ENCODE measurements at places on chromosomes 2 and 18. TPM values are rescaled to one million over a fixed set of nuclear protein-coding genes. Genes with fewer than 3 reads are reported as not detected.

GRCh38 chr2:15354596-15355366, 206.4 kb downstream of the NBAS start:
- DNase-seq = no peak

DNA sequence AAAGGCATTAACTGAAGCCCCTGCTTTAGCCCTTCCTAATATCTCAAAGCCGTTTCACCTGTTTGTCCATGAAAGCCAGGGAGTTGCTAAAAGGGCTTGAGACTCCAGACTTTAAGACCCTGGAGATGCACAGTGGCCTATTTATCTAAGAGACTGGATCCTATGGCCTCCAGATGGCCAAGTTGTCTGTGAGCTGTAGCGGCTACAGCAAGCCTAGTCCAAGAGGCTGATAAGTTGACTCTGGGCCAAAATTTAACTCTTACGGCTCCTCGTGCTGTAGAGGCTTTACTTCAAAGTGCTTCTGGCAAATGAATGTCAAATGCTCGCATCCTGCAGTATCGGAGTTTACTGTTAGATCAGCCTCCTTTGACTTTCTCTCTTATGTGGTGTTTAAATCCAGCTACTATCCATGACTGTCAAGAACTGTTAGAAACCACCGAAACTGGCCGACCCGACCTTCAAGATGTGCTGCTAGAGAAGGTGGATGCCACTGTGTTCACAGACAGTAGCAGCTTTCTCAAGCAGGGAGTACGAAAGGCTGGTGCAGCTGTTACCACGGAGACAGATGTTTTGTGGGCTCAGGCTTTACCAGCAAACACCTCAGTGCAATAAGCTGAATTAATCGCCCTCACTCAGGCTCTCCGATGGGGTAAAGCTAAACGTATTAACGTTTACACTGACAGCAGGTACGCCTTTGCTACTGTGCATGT, 336.7 kb upstream of the CNTNAP5 start:
- no peak for DNase-seq

COL6A3 gene
- 15.5 TPM for total RNA-seq

- DNase-seq = no peak
These were observed 48.5 kb downstream of the NAT8 start for GRCh38 chr2:73593680-73594079.

- no peak for DNase-seq
These were observed 4.2 kb downstream of the FOXI3 start for GRCh38 chr2:88448248-88448647.

GRCh38 chr2:201546576-201546975, 95.0 kb downstream of the STRADB start:
- DNase-seq = no peak

DNA sequence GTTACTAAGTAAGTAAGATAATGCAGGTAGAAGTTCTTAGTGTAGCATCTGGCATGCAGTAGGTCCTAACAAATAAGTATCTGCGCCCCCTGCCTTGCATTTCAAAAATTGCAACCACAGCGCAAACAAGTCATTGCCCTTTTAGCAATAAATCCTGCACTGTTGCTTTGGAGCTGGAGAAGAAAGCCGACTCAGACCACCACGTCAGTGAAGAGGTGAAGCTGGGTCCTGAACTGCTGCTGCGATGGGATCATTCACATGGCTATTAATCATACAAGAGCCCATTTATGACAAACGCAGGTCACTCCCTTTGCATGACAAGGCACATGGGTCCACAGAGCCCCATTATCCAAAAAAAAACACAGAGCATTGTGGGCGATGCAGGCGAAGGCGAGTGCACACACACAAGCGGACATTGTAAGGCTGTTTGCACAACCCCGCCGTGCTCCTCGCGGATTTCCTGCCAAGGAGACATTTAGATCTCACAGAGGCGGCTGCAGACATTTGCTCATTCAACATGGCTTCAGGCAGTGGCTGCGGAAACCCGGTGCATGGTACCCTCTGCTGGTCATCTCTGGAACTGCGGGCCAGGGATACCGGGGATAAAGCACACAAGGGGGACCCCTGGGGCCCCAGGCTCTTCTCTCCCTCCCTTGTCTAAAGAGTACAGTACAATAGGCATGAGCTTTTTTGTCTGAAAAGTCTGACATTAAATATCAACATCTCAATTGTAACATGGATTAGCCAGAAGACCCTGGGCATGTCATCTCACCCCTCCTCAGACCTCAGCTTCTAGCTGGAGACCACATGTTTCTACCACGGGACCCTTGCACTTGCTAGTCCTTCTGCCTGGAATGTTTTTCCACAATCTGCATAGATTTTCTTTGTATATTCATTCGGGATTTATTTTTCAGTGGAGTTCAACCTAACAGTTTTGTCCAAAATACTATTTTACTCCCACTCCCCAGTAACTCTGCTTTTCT, 56.7 kb downstream of the CYRIA start:
- peak; percentile 80 for DNase-seq

FBXO15 gene
- 0.83 TPM for total RNA-seq

GRCh38 chr18:63135101-63135500, 184.5 kb downstream of the BCL2 start:
- no peak for DNase-seq

ARHGEF4 gene
- 0.05 TPM for total RNA-seq

DNA sequence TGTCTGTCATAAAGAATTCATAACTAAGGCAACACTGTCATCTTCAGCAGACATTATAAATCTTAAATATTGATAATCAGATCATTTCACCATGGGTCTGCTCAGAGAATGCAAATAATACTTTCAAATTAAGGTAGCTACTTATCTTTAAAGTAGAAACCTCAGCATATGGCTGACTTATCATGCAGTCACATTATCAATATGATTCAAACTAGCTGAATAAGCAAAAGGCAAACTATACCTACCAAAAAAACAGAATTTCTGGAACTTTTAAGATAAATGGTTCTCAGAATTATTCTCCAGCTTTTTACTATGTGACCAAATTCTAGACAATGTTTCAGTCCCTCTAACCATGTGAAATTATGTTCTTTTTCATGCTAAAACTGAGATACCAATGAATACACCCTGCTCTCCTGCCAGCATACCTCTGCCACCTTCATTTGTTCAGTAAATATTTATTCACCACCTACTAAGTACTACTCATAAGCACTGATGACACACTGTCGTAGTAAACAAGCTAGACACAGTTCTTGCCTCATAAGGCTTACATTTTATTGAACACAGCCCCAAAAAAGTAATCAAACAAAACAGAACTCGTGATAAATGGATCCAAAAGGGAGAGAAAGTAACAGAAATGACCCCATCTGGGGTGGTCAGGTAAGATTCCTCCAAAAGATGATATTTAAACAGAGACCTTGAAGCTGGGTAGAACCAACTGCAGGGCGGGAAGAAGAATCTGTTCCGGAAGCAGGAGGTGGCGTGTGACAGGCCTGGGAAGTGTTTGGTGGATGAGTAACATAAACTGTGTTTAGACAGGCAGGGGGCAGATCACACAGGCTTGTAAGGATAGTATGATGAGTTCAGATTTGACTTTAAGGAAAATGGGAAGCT, 17.7 kb downstream of the SPIRE1 start:
- no peak for DNase-seq

All from activated T-helper 1 cell treated with anti-CD3 and anti-CD28 coated beads, Interleukin-12 subunit alpha, Interleukin-12 subunit beta, Interleukin-2, Interleukin-4 antibody, amounts not matched to agents 30 ng/mL and 10 ng/mL and 1 ng/mL, durations not matched to agents 14 hours and 24 hours and 36 hours (primary cell).